Caco-2 (cell line): ENCODE measurements at places on chromosomes 1 and 21. TPM values are rescaled to one million over a fixed set of nuclear protein-coding genes. Genes with fewer than 3 reads are reported as not detected.

C1orf116 gene
- 8.7 and 10.4 TPM in 2 replicates for total RNA-seq

SIPA1L2 gene
- 13.2 and 18.6 TPM in 2 replicates for total RNA-seq

ERG gene
- total RNA-seq, result not detected in 2 replicates

DLGAP3 gene
- 0.16 and 0.42 TPM in 2 replicates for total RNA-seq

PYHIN1 gene
- total RNA-seq, result not detected in 2 replicates

CHIA gene
- not detected in 2 replicates for total RNA-seq

S100A3 gene
- 0.61 and 0.84 TPM in 2 replicates for total RNA-seq

SSU72 gene
- total RNA-seq, result 91.5 and 96.2 TPM in 2 replicates

SH2D2A gene
- total RNA-seq, result 5.5 and 6.5 TPM in 2 replicates

CCDC185 gene
- total RNA-seq, result not detected in 2 replicates

SPATA46 gene
- total RNA-seq, result not detected in 2 replicates

CYP4A11 gene
- total RNA-seq, result 0.16 TPM in 1 of 2 replicates, not detected in the other

PLPPR4 gene
- total RNA-seq, result not detected in 2 replicates

SPATA21 gene
- total RNA-seq, result not detected in 2 replicates

RAB25 gene
- total RNA-seq, result 138 and 141 TPM in 2 replicates

DIO1 gene
- total RNA-seq, result 6.8 and 7.1 TPM in 2 replicates

TMEM269 gene
- 0.58 and 0.68 TPM in 2 replicates for total RNA-seq

FCRLB gene
- 0.29 and 0.30 TPM in 2 replicates for total RNA-seq

OR6N1 gene
- not detected in 2 replicates for total RNA-seq

RGS13 gene
- not detected in 2 replicates for total RNA-seq

FCAMR gene
- total RNA-seq, result 0.18 TPM in 1 of 2 replicates, not detected in the other

HSD3B1 gene
- total RNA-seq, result 38.0 and 40.9 TPM in 2 replicates

TRIM67 gene
- total RNA-seq, result 0.54 and 0.58 TPM in 2 replicates

MYBPH gene
- 19.7 and 25.9 TPM in 2 replicates for total RNA-seq

OR2L13 gene
- not detected in 2 replicates for total RNA-seq

CA6 gene
- not detected in 2 replicates for total RNA-seq

NBPF10 gene
- 2.3 TPM in 2 replicates for total RNA-seq

SPRR2A gene
- total RNA-seq, result not detected in 2 replicates

CAMK1G gene
- total RNA-seq, result not detected in 2 replicates

ECM1 gene
- 0.95 and 2.4 TPM in 2 replicates for total RNA-seq

ADGRL4 gene
- not detected in 2 replicates for total RNA-seq

LHX4 gene
- total RNA-seq, result 0.16 and 0.19 TPM in 2 replicates

NCF2 gene
- total RNA-seq, result 0.58 TPM in 1 of 2 replicates, not detected in the other
